Activated T-cell treated with anti-CD3 and anti-CD28 coated beads, Interleukin-2, amount 50 U/mL, for 48 hours (primary cell): ENCODE measurements at places on chromosomes 7 and 10.
A peak's percentile ranks its signal among the peaks of the same experiment; 100 is the strongest.

DNA sequence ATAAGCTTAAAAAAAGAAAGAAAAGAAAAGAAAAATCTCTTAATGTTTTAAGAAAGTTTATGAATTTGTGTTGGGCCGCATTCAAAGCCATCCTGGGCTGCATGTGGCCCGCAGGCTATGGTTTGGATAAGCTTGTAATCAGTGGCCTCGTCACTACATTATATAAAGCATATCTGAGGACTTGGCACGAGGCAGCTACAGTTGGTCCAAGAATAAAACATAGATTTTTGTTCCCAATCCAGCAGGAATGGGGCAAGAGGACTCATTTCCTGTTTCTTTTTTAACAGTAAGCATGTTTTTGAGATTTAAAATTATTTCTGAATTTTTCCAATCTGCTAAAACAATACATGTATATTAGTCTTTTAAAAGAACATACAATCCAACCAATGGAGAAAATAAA is 28.6 kb downstream of the MCM10 start:
- DNase-seq: no peak

DNA sequence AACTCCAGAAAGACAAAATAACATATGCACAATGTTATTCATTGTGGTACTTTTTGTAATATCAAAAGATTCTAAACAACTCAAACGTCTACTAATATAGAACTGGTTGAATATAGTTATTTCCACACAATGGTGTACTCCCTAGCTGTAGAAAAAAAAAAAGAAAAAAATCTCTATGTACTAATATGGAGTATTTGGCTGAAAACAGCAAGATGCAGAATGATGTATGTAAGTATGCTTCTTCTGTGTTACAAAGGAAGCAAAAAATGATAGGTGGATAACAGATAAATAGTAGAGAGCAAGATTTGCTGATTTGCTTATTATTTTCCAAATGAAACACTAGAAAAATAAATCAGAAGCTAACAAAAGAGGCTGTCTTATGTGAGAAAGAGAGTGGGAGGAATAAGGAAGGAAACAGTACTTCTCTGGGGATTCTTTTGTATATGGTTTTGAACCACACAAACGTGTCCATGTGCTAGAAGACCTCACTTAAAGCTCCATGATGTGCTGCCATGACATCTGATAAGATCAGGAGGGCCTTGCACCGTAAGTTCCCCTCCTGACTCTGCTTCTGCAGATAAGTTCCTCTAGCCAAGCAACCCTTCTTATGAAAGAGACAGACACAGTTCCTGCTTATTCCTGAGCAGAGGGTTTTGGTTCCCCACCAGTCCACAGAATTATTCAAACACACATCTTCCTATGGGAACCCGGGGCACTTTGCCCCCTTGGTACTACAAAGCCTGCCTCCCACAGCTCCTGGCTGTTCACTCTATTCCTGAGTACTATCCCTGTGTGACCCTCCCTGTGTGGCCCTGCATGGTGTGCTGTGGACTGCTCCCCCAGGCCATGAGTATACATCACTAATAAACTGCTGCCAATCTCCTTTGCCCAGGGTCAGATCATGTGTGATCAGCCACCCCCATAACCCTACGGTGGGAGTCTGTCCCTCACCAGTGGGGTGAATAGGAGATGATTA is 159.1 kb downstream of the CCDC71L start:
- DNase-seq: no peak

DNA sequence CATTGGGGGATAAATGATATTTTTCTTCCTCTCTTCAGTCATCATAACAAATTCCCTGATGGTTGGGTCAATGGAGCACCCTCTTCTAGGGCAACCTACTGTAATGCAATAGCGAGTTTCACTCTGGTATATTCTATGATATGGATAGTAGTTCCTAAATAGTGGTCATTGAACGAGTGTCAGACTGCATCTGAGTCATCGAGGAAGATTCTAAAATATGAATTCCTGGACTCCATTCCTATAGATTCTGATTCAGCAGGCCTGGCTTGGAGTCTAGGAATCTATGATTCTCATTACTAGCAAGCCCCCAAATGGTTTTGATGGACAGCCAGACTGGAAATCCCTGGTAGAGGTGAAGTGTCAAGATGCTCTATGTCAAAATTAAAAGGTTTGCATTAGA is 254.5 kb downstream of the BUB3 start:
- DNase-seq: no peak

GRCh38 chr7:36765605-36766004 is 41.3 kb upstream of the AOAH start:
- DNase-seq: no peak

- DNase-seq: peak; percentile 23
These were observed 25.2 kb downstream of the ADAP1 start for GRCh38 chr7:929311-929711.

DNA sequence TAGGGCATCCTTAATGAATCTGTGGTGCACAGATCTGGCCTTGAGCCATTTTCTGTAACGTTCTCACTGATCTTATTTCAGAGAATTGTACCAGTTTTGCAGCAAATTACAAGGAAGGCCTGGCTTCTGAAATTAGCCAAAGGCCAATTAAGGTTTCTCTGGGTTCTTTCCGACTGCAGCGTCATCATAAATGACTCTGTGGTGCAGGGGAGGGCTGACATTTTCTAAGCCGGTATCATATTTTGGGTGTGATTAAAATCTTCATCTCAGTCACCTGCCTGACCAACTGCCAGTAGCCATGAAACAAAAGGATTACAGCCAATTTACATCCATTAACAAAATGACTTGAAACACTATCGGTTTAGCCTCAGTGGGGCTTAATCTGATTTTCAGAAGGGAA is 363.7 kb downstream of the ADRA2A start:
- DNase-seq: no peak

GRCh38 chr7:152597507-152597906 is 78.4 kb downstream of the XRCC2 start:
- no peak for DNase-seq

DNA sequence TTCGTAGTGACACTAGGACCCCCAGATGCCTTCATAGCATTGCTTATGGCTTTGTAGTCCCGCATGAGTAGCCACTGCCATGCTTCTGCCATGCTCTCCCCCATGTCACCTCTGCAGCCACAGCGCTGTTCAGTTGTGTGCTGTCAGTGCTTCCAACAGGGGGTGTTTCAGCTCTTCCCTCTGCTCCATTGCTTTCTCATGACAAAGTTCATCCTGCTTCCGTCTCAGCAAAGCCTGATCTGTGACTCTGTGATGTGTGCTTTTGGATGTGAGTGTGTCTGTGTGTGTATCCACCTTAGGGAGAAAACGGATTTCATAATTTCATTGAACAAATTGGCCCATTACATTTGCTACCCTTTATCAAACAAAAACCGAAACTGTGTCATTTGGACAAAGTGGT is 134.9 kb upstream of the SAMD8 start:
- DNase-seq: no peak

- no peak for DNase-seq
These were observed 67.7 kb downstream of the TRIM24 start for GRCh38 chr7:138527746-138528223.

GRCh38 chr10:29840516-29841276 is 205.9 kb upstream of the SVIL start:
- no peak for DNase-seq

DNA sequence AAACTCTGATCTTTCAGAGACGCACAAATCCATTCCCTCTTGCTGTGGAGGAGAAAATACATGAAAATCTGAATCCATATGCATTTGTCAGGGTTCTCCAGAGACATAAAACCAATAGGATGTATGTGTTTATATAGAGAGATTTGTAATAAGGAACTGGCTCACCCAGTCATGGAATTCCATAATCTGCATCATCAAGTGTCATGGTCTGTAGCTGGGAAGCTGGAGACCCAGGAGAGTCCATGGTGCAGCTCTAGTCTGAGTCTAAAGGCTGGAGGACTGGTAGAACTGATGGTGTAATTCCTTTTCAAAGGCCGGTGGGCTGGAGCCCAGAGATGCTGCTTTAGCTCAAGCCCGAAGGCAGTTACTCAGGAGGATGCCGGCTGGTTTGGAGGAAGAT is 134.0 kb downstream of the TCF7L2 start:
- no peak for DNase-seq

DNA sequence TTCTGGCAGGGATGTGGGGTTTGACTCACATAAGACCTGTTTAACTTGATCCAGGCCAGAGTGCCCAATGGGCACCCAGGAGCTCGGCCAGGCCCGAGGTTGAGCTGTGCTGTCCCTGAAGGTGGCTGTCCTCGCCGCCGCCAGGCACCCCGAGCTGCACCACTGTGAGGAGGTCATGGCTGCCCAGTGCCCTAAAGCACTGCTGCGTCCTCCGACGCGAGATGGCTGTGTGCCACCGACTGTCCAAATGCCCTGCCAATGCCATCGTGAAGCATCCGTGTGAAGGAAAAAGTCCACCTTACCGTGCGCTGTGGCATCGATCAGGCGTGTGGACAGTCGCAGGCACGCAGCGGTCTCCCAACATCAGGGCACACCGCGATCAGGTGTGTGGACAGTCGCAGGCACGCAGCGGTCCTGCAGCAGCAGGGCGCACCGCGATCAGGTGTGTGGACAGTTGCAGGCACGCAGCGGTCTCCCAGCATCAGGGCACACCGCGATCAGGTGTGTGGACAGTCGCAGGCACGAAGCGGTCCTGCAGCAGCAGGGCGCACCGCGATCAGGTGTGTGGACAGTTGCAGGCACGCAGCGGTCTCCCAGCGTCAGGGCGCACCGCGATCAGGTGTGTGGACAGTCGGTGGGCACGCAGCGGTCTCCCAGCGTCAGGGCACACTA is 120.3 kb downstream of the VIPR2 start:
- DNase-seq: no peak

- DNase-seq: no peak
These were observed 105.8 kb downstream of the GRM8 start for GRCh38 chr7:127146746-127147536.

DNA sequence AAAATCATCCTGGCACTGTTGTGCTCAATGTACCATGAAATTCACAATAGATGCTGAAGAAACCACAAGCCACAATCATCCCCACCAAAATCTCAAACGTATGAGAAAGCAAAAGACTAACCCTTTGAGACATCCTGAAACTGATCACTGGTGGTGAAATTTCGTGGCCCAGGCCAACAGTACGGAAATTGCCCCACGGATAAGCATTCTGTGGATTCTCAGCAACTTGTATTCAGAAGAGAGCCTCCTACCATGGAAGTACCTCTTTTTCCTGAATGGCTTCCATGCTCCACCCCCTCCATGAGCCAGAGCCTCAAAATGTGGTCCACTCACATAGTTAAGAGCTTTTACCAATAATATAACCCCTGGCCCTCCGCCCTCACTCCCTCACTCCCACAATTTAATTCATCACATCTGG is 163.9 kb upstream of the AUTS2 start:
- DNase-seq: no peak

DNA sequence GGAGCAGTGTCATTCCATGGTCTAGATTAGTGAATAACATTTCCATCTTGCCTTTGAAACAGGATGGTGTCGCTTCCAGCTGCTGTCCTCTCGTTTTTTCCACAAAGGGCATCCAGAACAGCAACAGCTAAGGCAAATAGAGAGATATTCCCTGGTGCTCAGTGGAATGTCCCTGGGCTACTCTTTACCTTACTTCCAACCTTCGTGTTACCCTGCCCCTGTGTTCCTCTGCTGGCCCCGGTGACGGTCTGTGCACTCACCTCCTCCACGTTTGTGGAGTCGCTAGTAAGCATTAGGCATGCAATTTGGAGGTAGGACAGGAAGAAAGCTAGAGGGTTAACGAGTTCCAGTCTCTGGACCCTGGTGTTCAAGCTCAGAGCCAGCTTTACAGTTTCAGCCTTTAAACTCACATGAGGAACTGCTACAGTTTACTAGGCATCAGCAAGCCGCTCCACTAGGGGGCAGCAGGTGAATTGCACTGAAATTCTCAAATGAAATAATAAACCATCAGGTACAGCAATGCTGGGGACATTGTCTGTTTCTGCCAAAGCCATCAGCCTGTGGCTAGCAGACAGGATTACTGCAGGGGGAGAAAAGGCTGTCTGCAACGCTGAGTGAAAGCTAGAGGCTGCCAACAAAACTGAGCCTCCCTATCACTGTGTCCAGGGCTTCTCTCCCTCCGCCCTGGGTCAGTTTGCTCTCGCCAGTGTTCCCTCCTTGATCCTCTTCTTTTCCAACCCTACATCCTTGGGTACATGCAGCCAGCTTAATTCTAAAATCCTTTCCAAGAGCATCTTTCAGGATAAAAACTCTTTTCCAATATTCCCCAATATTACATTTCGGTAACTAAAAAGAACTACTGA is 9.0 kb downstream of the MRPL32 start:
- DNase-seq: peak; percentile 82

GRCh38 chr7:101817471-101818286 is at the start of gene CUX1:
TSS of gene CUX1 (plus strand) at chr7:101817626. CDS start at chr7:101817640, 14 bp downstream.
- no peak for DNase-seq
